ENCODE measurements at places on chromosomes 2 and 18. TPM values are rescaled to one million over a fixed set of nuclear protein-coding genes. Genes with fewer than 3 reads are reported as not detected.

The B4GALT6 gene
- 12.1 TPM for total RNA-seq

The MYCN gene
- total RNA-seq: 94.3 TPM

The LDLRAD4 gene
- 63.3 TPM for total RNA-seq

The UGT1A6 gene
- 0.27 TPM for total RNA-seq

The GPAT2 gene
- total RNA-seq: 11.8 TPM

The SERPINB2 gene
- 0.27 TPM for total RNA-seq

The IL37 gene
- not detected for total RNA-seq

The ERBB4 gene
- not detected for total RNA-seq

DNA sequence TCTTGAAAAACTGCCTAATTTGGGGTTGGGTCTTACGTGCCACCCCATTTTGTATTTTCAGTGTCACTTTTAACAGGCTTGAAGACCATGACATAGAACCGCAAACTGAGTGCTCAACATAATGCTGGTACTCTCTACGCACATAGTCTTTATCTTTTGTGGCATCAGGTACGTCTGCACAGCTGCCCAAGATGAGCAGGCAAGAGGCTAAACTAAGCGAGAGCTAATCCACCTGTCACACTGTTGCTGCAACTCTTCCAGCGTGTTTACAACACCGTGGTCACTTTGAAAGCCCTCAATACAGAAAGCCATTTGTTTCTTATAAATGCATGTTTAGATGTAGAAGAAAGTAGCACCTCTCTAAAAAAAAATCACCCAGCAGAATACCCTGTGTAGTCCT, 270.0 kb upstream of the TCF4 start:
- DNase-seq: no peak

GRCh38 chr2:16948053-16948452, 282.4 kb upstream of the CYRIA start:
- DNase-seq: no peak

- no peak for DNase-seq
Measured at GRCh38 chr18:8930990-8931616, 171.4 kb upstream of the NDUFV2 start.

- DNase-seq: no peak
Measured at GRCh38 chr2:190641469-190641868, 7.4 kb upstream of the NAB1 start.

DNA sequence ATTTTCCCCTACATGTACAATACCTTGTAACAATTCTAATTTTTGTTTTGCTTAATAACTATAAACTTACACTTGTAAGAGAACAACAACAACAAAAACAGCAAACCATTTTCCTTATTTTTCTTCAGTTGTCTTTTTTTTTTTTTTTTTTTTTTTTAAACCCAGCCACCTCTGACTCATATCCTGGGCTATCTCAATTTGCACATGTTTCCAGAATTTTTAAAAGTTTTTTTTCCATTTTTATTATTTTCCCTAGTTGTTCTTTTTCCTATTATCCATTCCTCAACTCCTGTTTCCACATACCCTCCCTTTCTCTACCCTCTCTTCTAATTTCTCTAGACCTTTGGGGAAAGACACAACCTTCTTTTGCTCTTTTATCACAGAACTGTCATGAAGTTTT, 112.5 kb downstream of the EFEMP1 start:
- no peak for DNase-seq

GRCh38 chr18:21741562-21742314, 1.1 kb downstream of the MIB1 start:
- DNase-seq: peak; percentile 17

GRCh38 chr2:231622963-231623362, 30.3 kb downstream of the TEX44 start:
- DNase-seq: no peak

DNA sequence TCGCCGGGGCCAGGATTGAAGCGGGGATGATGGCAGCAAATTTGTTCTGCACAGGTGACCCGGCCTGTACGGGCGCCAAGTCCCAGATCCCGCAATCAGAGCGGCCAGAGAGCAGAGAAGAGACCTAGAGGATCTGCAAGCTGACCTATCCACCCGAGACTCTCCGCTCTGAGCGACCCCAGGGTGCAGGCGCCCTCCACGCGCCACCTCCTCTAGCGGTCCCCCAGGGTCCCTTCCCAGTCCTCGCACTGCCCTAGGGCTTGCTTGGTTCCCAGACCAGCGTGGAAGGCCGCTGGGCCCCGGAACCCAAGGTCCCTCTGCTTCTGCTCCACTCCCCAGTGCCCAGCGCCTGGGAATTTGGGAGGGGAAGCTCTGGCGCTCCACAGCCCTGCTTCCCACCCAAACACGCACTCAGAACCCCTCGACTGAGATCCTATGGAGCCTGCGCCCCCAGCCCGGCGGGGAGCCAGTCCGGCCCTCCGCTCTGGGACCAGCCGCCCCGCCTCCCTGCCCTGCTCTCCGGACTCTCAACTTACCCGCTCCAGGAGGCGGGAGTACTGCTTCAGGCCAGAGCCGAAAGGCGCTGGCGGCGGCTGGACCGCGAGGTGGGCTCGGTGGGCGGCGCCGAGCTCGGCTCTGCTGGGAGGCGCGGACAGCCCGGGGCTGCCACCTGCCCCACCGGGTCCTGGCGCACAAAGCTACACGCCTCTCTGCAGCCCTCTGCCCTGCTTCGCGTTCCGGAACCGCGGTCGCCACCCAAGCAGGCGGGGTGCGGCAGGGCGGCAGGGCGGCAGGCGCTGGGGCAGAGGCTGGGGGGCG, 3.0 kb upstream of the SIX3 start:
- DNase-seq: no peak

- no peak for DNase-seq
Measured at GRCh38 chr18:41666231-41666630, 288.8 kb upstream of the PIK3C3 start.

- DNase-seq: no peak
Measured at GRCh38 chr18:9741793-9742523, 33.9 kb downstream of the RAB31 start.

DNA sequence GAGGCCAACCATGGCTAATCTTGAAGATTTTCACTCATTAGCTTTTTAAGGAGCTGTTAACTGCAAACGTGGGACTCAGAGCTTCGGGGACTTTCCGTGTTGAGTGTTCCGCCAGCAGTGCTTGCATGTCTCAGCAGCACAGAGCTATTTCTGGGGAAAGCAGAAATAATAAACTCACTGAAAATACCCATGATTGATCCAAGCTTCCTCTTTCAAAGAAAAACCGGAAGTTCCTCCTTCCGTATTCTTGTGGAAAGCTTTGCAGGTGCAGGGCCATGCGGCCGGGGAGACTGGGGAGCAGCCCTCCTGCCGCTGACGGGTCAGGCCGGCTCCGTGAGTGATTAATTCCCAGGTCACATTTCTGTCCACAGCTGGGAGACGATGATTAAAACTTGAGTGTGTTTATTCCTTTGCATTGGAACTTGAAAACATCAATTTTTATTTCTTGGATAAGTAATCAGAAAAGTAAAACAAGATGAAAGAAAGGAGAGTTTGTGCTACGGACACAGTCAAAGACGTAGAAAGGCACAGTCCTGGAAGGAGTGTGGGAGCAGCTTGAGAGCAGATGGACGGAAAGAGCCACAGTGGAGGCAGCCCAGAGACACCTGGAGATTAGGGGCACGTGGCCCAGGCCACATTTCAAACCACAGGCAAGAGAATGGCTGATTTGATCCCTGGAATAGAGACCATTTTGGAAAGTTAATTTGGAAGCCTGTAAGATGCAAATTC, 54.2 kb upstream of the CTDP1 start:
- DNase-seq: no peak

DNA sequence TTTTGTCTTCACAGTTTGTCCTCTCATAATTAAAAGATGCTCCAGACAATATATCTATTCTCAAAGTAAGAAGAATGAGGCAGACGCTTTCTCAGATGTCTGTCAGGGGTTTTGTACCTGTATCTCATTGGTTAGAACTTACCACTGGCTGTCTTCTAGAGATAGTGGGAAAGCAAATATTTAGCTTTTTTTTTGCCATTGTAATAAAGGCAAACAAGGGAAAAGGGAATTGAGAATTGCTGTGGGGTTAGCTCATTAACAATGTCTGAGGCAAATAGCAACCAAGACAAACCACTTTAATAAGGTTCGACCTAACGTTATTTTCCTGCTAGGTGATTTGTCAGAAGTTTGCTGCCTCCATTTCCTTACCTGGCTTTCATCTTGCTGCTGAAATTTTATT, 30.0 kb downstream of the ZNF638 start:
- no peak for DNase-seq

- no peak for DNase-seq
Measured at GRCh38 chr2:172276961-172277360, 150.4 kb upstream of the ITGA6 start.

- DNase-seq: no peak
Measured at GRCh38 chr18:47235096-47235495, 16.4 kb downstream of the SKOR2 start.

- DNase-seq: no peak
Measured at GRCh38 chr18:267380-267687, 513 bp downstream of the THOC1 start.

DNA sequence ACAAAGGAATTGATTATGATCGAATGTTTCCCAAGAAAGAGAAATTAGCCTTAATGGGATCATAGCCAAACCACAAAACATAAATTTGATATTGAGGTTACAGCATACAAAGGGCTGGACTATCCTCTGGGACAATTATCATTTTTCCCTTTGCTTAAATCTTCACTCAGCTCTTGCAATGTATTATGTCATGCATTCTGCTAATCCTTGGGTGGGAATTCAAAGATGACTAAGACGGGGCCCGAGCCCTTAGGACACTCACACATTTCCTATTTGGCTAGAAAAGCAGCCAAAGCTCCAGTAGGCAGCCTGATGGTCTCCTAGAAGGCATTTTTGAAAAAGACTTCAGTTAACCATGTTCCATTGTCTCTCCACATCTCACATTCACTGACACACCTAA, 17.2 kb upstream of the NMI start:
- DNase-seq: no peak

DNA sequence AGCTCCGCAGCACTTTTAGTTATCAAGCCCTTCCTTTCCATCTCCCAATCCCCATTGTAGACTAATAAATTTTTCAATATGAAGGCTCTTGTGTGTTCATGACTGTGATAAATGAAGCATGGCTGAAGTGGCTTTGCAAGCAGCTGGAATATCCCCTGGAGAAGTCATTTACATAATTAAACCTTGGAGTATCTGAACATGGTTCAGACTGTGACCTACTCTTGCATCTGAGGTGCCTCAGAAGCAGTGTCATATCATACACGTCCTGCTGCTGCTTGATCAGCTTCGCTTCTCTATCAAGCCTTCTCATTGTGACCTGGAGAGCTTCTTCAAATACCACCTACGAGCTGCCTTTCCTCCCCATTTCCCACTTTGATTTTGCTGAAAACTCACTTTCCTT, 48.4 kb upstream of the ZNF397 start:
- DNase-seq: no peak

DNA sequence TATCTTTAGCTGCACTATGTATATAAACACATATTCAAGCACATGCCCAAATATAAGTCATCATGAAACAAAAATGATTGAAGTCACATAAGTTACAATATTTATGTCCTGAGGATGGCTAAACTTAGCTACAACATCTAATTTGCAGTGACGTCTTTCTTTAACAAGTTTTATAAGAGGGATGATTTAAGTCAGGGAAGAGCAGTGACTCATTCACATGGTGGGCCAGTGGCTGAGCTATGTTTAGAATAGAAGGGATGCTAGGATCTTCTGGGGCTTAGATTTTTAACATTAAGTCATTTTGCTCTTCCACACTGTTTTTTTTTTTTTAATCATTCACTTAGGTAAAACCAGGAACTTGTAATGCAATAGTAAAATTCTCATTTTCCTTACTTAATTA, 22.3 kb downstream of the ADCYAP1 start:
- DNase-seq: no peak

- DNase-seq: no peak
Measured at GRCh38 chr2:102238039-102238756, 51.4 kb downstream of the IL1RL2 start.

GRCh38 chr2:241003369-241003768, 5.0 kb downstream of the SNED1 start:
- DNase-seq: no peak

DNA sequence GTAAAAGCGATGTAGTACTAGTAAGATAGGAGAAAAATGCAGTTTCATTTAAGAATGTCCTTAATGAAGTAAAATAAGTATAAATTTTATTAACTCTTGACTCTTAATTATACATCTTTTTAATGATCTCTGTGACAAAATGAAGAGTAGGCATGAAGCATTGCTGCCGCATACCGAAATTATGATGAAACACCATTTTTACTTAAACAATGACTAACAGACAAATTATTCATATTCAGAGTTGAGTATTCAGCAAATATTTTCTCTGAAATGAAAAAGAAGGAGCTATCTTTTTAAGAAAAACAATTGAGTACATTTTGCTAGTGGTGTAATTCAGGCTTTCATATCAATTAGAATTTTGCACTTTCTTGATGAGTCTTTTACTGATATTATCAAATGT, 150.6 kb upstream of the DOCK10 start:
- no peak for DNase-seq

GRCh38 chr18:63180971-63181376, 138.6 kb downstream of the BCL2 start:
- no peak for DNase-seq

- no peak for DNase-seq
Measured at GRCh38 chr2:78281164-78281563, 744.3 kb upstream of the REG3G start.

DNA sequence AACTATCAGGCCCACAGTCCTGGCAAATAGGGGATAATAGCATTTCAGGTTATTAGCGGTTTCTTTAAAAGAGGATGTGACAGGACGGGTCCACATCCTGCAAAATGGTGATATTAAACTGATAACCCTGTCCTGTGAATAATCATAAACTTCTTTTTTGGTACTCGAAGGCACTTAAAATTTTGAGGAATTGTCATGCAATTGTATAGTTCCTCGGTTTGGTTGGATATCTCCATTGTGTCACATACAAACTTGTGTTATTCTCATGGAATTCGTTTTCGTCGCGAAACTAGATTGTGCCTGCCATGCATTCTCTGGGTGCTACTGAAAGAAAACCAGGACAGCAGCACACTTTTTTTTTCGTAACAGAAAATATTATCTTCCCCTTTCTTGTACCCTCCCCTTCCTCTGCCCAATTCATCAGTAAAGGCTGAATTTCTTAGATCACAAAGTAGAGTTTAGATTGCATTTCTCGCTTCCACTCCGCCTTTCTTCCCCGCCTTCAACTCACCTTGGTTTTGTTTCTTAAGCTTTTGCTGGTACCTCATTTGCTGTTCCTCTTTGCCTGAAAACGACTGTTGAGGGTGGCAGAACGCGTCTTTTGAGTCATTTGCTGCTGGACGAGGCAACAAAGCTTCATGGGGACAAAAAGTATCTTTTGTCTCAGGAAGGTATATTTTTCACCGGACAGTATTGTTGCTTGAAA, 1.3 kb downstream of the CERS6 start:
- peak; percentile 39 for DNase-seq

GRCh38 chr2:18505703-18506341, 54.6 kb downstream of the RDH14 start:
- DNase-seq: no peak

DNA sequence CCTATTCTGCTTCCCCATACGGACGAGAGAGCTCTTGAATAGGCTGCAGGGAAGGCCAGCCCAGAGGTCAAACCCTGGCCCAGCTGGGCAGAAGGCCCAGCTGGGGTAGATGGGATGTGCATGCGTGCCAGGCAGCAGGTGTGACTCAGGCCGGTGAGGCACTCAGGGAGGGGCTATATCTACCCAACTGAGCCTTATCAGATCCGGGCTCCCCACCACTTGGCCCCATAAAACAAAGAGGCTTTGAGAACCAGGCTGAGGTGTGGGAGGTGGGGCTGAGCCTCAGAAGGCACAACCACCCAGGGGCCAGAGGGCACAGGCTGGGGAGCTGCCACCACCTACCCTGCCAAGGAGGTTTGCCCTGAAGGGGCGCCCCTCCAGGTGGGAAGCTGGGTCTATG, 8.0 kb upstream of the CFAP65 start:
- DNase-seq: no peak

- no peak for DNase-seq
Measured at GRCh38 chr18:77107292-77107691, 25.3 kb downstream of the MBP start.
